ENCODE measurements at places on chromosomes 4 and X. TPM values are rescaled to one million over a fixed set of nuclear protein-coding genes. Genes with fewer than 3 reads are reported as not detected.

- DNase-seq: no peak
Measured at GRCh38 chr4:120418146-120418545, 351.5 kb upstream of the MAD2L1 start.

GRCh38 chr4:156933633-156934258, 37.9 kb downstream of the PDGFC start:
- no peak for DNase-seq

DNA sequence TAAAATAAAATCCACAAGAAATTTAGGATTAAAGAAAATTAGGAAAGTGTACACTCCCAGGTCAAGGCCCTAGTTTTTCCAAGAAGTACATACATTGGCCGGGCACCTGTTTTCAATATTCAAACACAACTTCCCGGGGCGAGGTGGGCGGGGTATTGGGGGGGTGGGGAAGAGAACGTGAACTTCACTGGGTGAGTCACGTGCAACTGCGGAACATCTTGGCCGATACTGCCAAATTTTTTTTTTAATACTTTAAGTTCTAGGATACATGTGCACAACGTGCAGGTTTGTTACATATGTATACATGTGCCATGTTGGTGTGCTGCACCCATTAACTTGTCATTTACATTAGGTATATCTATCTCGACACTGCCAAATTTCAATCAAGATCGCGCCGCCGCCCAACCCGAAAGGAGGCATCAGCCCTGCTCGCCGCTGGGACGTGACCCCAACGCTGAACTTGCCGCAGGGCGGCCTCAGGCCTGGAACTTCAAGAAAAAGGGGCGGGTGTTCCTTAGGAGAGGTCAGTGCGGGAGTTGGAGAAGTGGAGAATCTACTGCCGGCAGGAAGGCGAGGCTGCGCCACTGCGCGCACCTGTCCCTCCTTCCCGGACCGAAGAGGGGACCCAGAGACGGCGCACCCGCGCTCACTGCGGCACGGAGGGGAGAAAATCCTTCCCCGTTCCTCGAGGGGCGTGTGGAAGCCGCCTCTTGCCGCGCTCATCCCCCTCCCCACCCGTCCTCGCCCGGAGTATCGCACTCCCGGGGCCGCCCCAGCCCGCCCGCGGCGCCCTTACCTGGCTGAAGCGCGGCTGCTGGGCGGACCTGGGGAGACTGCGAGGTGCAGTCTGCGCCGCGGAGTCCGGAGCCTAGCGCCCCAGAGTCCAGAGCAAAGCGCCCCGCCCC, at the start of gene TEC:
TEC (minus strand) TSS at position 883 of the 905 bp plus-strand sequence. CDS start 41,224 bp downstream, outside the sequence.
- peak; percentile 60 for DNase-seq

The TBC1D19 gene
- 5.5 TPM for total RNA-seq

DNA sequence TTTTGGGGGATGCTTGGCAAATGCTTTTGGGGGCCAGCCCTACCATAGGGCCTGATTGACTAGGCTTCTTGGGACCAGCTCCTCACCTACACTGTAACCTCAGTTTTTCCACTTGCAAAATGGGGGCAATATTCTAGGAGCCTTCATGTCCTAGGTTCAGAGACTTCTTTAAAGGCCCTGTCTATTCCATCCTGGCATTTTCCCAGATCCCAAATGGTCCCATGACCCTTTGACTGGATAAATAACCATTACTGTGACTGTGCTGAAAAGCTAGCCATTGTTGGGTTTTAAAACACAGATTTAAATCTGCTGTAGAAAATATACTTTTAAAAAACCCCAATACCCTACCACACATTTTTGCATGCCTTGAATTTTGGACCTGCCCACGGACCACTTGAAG, 149.8 kb downstream of the EFNB1 start:
- DNase-seq: no peak
